ENCODE measurements at places on chromosomes 1 and 21.

DNA sequence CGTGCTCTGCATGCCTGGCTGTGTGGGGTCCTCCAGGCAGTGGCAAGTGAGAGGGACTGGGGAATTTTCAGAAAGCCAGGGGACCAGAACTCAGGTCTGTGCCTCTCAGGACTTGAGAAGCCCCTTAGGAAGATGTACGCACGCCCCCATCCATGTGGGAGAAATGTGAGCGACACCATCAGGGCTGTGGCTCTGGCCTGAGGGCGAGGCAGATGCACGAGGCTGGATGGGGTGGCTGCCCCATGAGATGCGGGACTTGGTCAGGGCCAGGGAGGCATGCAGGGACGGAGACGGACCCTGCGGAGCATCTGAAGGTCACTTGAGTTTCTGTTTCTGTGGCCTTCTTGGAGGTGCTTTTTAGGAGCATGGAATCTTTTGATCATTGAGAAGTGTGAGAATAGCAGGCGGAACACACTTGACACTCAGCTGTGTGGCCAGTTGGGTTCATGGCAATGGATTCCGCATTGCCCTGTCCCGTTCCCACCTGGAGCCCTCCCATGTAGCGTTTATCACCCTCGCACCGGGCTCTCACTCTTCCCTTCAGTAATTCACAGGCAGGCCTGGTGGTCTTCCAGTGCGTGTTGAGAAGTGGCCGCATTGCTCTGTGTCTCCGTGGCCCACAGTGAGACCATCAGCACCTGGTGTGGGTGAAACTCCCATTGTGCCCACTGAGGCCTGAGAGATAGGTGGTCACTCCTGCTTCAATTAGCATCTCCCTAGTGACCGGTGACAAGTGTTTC is 30.7 kb upstream of the ACTRT2 start:
- no peak for DNase-seq

GRCh38 chr1:199010492-199010891 is 371.7 kb downstream of the PTPRC start:
- no peak for DNase-seq

DNA sequence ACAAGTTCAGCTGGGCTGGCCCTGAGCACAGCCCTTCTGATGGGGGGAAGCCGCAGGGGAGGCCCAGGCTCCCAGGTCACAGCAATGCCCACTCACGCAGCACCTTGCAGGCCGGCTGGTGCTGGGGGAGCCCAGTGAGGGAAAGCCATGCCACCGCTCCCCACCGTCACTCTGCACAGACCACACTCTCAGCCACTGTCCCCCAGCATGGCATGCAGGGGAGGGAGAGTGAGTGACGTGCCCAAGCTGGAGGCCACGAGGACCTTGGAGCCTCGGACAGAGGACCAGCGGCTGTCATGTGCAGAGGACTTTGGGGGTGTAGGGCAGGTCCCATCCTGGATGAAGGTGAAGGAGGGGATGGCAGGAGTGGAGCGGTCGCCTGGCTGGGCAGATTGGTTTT is 25.1 kb downstream of the SLC45A1 start:
- DNase-seq = no peak

DNA sequence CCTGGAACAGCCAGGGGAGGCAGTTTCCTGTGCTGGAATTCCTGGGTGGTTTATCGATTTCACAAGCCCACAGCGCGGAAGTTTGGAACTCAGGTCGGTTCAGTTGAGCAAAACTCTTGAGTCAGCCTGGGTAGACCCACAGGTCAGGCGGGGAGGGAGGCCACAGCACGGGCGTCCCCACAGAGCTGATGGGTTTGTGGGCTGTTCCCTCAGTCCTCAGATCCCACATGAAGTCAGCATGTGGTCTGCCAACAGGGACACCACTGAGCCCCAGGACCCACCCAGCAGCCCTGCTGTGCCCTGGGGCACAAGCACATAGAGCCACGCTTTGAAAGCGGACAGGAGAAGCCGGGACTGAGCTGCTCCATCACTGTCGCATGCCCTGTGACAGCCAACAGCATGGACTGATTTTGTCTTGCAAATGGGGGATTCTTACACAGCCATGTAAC is 17.4 kb downstream of the BMP8A start:
- peak; percentile 37 for DNase-seq

DNA sequence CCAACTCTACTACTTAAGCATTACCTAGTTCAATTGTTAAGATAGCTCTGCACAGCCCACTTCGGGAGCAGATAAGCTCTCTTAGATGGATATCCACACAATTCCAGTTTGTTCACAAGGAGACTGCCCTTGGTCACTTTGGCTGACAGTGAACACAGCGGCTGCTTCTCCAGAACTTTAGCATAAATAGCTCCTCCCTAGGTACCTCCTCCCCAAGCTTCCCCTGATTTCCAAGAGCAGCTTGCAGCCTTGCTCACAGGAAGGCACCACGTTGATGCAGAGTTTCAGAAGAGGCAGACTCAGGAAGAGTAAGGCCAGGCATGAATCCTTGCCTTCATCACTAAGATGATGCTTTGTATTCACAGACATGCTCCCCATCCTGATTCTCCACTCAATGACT is 24.7 kb downstream of the TFF3 start:
- DNase-seq = no peak

DNA sequence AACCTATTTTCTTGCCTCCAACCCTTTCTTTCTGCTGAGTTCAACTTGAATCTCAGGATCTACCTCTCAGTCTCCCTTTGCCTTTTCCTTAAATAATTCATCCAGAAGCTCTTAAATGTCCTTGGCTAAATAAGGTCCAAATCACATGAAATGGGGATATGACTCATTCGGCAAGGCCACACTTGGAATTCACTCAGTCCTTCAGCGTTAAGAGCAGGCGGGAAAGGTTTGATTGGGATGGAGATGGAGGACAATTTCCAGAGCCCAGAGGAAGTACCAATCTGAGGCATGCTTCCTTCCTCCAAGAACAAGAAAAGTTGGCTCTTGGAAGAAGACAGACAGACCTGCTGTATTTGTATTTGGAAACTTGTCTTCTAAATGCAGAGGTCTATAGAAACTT is 128.5 kb downstream of the PROX1 start:
- no peak for DNase-seq

DNA sequence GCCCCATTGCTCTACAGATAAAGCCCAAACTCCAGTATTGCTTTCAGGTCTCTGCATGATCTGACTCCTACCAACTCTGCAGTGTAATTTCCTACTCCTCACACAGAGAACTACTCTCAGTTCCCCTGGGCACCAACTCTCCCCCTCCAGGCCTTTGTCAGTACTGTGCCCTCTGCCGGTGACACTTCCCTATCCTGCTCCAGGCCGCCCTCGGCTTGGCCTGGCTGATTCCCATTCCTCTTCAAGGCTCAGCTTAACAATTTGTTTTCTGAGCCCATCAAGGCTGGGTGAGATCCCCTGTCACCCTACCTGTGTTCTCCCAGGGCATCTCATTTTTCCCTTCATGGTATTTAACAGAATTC is 2.6 kb downstream of the SLAMF8 start:
- no peak for DNase-seq

Data from fibroblast of skin of right biceps (primary cell).